NAMALWA (cell line): ENCODE measurements at places on chromosomes 5 and 9.

- no peak for DNase-seq
Measured at GRCh38 chr5:92429646-92430045, 1046.5 kb upstream of the ARRDC3 start.

DNA sequence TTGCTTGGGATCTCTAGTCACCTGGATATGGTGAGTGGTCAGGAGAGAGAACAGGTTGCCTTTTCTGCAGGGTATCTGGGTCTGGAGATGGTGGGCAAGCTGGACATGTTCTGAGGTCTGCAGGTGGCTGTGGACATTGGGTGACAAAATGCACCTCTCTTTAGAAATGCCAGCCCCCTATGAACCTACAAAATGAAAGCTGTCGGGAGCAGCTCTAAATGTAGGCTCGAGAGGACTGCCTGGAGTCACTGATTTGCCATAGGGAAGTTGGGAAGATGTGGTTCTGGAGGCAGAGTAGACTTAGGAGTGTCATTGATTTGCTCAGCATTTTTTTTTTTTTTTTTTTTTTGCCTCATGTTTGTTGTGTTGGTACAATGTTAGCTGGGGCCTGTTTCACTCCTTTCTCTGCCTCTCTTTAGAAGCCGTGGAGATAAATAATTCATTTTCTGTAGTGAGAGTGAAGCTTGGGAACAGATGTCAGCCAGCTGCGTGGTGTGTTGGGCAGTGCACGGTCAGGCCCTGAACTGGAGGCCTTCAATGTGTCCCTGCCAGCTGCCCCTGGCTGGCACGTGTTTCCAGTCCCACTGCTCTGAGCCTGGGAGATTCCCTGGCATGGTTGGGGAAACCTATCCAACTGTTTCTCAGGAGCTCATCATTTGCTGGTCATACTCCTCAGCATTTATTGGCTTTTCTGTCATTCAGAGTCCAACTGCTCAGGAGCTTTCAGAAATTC is 5.4 kb downstream of the RGS3 start:
- DNase-seq: no peak

DNA sequence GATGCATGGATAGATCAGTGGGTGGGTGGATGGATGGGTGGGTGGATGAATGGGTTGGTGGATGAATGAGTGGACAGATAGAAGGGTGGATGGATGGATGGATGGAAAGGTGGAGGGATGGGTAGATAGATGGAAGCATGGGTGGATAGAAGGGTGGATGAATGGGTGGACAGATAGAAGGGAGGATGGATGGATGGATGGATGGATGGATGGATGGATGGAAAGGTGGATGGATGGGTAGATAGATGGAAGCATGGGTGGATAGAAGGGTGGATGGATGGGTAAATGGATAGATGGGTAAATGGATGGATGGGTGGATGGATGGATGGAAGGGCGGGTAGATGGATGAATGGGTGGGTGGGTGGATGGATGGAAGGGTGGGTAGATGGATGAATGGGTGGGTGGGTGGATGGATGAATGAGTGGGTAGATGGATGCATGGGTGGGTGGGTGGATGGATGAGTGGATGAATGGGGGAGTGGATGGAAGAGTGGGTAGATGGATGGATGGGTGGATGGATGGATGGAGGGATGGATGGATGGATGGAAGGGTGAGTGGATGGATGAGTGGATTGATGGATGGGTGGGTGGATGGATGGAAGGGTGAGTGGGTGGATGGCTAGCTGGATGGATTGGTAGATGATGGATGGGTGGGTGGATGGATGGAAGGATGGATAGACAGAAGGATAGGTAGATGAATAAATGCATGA is 87.7 kb upstream of the ASS1 start:
- DNase-seq: no peak

DNA sequence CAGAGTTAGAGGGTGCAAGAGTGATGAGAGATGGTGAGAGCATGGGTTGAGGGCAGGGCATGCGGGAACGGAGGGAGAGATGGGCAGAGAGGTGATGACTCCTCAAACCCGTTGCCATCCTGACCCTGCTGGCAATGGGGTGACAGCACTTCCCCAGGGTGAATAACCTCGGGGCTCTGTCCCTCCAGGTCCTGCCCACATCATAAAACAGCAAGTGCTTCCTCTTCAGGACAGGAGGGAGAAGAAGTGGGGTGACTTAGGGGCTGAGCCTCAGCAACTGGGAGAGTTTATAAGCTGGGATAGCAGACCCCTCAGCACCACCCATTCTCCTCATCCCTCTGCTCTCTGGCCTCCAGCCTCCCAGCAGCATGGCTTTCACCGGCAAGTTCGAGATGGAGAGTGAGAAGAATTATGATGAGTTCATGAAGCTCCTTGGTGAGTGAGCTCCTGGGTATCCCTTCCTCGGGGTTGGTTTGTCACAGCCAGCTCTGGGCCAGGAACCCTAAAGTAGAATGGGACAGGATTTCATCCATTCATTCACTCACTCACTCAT is at the start of gene FABP6:
Gene FABP6, plus strand, starts transcription at position 317 of the 553 bp plus-strand sequence. Its CDS starts 52 bp downstream, at position 369.
- no peak for DNase-seq

- DNase-seq: no peak
Measured at GRCh38 chr5:179051784-179052183, 8.4 kb upstream of the ZNF354C start.

GRCh38 chr9:90996154-90997065 is 194.8 kb downstream of the SYK start:
- no peak for DNase-seq

GRCh38 chr9:101132801-101133200 is 104.3 kb downstream of the PLPPR1 start:
- no peak for DNase-seq

DNA sequence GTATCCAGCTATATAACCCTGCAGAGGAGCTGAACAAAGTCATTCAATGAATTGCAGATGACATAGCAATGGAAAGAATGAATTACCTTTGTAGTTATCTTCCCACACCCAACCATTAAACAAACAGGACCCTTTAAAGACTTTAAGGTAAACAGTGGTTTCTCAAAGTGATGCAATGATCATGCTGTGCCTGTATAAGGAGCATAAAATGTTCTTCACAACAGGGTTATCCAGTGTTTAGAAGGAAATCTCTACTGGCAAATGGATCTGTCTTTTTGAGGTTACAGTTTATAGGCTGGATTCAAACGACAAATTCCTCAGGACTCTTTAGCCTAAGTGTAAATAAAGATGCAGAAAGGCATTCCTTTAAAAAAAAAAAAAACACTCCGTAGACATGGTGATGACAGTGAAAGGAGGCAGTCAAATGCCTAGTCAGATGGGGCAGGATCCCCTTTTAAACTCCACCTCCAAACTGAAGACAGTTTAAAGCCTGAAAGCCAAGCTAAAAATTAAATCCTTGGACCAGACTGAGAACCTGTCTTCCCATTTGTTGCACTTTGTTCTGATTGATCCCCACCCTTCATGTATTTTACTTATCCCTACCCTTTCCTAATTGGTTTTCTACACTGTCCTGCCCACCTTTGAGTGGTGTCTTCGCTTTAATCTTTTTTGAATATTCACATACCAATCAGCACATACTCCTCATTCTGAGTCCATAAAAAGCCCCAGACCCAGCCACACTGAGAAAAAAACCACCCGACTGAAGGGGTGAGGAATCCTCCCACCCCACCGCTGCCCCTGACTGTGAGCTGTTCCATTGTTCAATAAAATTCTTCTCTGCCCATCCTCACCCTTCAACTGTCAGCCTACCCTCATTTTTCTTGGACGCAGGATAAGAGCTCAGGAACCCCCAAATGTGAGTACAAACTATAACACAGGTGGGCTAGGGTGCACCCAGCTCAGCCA is 761.3 kb upstream of the DMAC1 start:
- DNase-seq: no peak

DNA sequence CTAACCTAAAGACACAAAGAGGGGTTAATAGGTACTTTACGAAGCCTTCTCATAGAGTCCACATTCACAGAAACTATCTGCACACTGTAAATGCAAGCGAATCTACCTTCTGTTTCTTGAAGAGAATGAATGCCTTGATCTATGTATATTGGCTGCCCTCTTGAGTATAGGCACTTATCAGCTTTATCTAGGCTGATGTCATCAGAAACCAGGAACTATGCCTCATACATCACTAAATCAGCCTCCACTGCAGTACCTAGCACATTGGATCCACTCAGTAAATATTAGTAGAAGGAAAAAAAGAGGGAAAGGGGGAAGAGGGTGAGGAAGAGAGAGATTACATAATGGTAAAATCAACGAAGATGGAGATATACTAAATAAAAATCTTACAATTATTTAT is 477.1 kb downstream of the CAAP1 start:
- no peak for DNase-seq

DNA sequence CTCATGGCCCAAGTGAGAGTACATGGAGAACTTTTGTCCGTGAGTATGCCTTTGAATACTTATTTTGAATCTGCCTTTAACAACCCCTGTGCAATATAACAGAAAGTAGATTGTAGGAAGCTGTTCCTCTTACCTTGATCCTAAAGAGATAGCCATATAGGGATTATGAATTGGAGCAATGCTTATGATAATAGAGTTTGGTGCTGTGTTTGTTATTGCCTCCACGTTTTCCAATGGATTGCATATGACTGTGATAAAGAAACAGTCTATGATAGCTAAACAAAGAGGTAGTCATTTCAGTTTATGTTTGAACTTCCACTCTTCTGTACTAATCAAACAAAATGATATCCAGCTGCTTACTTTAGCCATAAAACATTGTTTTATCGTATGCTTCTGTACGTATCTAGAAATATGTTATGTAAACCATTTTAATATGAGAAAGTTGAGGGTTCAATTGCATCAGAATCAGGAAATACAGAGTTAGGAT is 199.6 kb upstream of the RGMB start:
- DNase-seq: no peak

DNA sequence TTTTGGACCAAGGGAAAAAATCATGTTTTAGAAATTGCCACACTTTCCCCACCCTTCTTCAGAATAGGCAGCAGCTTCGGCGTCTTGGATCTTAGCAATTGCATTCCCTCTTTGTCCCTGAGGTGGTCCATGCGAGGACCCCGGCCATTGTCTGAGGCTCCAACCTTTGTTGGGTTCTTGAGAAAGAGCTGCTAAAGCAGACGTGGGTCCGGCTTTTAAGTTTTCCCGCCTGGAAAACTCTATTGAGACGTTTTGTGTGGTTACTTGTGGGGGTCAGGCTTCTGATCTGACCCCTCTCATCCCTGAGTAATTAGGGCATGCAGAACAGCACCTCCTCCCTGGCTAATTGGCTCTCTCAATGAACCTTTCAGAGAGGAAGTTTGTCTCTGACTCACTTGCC is 509.6 kb upstream of the TNC start:
- no peak for DNase-seq

GRCh38 chr9:98795970-98796363 is 388 bp downstream of the ANKS6 start:
- DNase-seq: peak; percentile 43

GRCh38 chr5:74289238-74289637 is 351.3 kb downstream of the ENC1 start:
- no peak for DNase-seq

DNA sequence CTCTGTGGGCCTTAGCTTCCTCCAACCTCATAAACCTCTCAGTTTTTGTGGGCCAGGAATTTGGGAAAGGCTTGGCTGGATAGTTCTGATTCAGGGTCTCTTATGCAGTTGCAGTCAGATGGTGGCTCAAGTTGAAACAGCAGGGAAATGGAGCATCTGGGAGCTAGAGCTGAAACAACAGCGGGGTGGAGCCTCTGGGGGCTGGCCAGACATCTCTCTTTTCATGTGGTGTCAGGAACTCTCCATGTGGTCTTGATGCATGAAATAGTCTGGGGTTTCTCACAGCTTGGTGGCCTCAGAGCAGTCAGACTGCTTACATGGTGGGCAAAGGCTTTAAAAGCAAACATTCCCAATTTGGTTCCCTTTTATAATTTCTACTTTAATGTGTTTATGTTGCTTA is 13.5 kb downstream of the ZNF346 start:
- no peak for DNase-seq

DNA sequence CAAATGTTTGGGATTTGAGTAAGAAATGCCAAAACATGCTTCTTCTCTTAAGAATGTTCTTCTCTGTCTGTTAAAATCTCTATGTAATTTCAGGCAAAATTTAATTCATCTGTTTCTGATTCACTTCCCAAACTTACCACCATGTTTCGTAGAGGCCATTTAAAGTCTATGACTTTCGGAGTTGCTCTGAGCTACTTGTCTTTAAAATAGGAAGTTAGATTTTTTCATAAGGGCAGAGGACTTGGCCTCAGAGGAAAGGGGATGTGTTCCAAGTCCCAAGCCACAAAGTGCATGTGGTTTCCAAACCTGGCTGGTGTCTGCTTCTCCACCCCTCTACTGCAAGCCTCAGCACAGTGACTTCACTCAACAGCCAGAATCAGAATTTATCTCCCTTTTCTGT is 111.3 kb upstream of the ADRA1B start:
- DNase-seq: no peak

GRCh38 chr5:95907740-95908706 is 53.6 kb downstream of the ELL2 start:
- DNase-seq: no peak

GRCh38 chr9:6973762-6974161 is 216.0 kb downstream of the KDM4C start:
- no peak for DNase-seq

DNA sequence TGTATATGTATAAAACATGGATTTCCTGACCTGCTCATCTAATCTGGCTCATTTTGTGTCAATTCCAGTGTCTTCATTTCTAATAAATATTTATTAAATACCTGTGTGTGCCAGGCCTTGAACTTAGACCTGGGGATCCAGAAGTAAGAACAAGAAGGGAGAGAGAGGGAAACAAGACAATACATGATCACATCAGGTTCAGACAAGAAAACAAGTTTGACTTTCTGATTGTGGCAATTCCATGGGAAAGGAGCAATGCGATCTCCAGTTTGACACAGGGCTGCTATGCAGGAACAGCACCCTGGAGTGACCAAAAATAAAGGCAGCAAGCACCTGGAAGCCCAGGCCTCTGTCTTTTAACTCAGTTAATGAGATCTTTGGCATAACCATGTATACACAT is 198.1 kb upstream of the ACTBL2 start:
- DNase-seq: no peak

DNA sequence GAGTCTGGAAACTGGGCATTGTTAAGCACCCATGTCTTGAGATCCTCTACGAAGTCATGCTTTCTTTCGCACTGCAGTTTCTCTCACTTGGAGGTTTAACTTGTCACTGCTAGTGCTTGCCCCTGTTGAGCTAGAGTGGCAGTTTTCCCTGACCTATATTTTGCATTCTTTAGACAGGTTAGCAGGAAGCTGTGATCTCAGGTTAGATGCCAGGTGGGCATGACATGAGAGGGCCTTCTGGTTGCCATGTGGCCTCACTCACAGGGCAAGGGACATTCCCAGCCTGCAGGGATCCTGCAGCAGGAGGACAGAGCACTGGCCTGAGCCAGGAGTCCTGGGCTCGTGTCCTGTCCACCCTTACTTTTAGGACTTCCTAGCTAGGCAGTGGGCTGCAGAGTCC is 28.6 kb downstream of the SLC36A1 start:
- no peak for DNase-seq
